Esophagus squamous epithelium (tissue), 5 donors: ENCODE measurements at places on chromosomes 4 and X.

DNA sequence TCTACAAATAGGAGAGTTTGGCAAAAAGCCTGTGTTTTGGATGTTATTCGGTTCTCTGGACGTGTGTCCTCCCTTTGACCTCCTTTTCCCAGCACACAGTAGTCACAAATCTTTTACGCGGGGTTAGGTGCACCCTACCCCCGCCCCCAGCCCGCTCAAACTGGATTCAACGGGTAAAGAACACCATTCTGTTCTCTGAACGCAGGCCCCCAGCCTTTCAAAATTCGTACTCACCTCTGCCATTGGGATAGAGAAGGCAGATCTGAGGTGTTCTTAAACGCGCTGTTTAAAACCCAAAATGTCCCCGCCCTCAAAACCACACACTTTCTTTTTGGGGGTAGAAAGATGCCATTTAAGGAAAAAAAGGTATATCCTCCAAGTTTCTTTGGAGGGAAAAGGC is 2.7 kb downstream of the LEF1 start:
- DNase-seq = no peak

DNA sequence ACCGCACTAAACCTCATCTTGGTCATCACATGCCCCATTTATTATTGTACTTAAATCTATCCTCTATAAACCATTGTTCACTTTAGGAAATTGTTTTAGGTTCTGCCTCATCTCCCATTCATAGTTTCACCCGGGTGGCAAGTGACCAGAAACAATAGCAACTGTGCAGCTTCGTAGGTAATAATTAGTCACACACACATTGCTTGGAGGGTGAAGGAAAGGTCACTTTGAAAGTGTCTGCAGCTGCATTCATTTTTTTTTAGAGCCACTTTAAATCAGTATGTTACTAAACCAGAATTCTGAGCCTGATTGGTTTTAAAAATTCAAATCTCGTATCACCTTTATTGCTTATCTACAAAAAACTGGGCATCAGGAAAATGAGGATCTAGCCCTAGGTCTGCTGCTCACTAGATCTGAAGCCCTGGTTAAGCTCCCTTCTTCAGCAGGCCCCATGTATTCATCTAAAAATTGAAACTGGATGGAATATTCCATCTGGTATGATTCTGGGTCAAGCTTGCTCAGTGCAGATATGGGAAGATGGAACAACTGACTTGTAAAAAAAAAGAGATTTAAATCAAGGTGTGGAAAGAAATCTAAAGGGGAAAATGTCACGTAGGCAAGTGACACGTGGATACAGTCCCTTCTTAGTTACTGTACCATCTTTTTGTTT is 62.4 kb downstream of the LIMCH1 start:
- DNase-seq = no peak

DNA sequence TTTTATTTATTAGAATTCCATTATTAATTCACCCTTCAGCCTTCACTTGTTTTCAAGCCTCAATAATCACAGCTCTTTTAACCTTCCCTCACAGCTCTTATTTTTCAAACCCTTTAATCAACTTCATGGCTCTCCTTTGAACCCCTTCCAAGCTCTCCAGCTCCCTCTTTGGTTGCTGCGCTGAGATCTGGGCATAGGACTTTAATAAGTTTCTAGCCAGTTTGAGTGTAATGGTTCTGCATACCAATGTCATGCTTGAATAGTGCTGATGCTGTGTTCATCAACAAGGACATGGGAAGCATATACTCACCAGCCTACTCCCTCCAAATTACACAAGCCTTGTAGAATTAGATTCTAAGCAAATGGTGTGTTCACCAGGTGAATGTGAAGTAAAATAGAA is 3.5 kb upstream of the RNF212 start:
- no peak for DNase-seq

DNA sequence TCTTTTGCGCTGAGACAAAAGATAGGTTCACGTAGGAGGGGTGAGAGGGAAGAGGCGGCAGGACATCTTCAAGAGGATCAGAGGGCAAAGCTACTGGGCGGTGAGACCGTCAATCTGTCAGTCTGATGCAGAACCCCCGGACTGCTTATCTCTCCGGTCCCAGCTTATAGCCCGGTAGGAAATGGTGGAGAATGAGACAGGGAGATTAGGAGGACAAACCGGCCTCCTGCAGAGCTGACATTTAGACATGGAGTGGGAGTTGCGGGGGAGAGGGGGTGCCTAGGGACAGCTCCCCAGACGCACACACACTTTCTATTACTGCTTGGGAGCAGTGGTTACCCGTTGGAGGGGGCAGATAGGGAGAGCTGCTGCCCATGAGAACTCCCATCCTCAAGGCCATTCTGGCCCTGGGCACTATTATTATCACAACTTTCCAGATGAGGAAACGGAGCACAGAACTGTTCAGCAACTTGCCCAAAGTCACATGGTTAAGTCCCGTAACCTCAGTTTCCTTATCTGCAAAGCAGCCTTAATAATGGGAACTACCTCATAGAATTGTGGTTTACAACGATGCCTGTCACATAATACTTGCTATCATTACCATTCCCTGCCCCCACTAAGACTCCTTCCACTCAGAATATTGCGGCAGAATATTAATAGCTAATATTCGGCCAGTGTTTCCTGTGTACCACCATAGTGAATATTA is 1.1 kb upstream of the HDAC6 start:
- no peak for DNase-seq

- DNase-seq = no peak
These were observed 503.3 kb upstream of the FAM241A start for GRCh38 chr4:111641813-111642579.

- DNase-seq = no peak
These were observed 91.0 kb downstream of the PHOX2B start for GRCh38 chr4:41657561-41657960.

DNA sequence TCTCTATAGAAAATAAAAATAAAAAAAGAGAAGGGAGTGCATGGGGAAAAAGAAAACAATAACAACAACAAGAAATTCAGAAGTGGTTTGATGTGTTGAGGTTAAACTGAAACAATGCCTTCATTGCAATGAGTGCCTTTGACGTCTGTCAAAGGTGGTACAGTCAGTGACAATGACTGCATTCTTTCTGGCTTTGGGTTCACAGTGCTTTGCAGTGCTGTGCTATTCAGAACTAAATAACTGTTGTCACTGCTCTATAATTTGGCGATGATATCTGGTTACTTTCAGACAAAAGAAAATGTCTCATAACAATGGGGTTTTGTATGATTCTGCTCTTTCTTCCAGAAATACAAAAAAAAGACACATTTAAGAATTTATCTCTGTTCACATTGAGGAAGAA is 488.6 kb upstream of the MAGEB2 start:
- DNase-seq = no peak

- no peak for DNase-seq
These were observed 283.2 kb downstream of the ARHGAP10 start for GRCh38 chr4:148015058-148015457.

GRCh38 chr4:98170035-98170434 is 26.8 kb upstream of the STPG2 start:
- no peak for DNase-seq
